ENCODE measurements at places on chromosomes 16 and 17. TPM values are rescaled to one million over a fixed set of nuclear protein-coding genes. Genes with fewer than 3 reads are reported as not detected.

The ZNF423 gene
- total RNA-seq, result 1.0 TPM

The SOCS3 gene
- 112 TPM for total RNA-seq

The PSMD3 gene
- 76.9 TPM for total RNA-seq

The OR2C1 gene
- total RNA-seq, result 0.09 TPM

The KSR1 gene
- total RNA-seq, result 19.2 TPM

The PIGL gene
- total RNA-seq, result 12.1 TPM

The KRT20 gene
- total RNA-seq, result not detected

The TPSG1 gene
- not detected for total RNA-seq

The KRT36 gene
- not detected for total RNA-seq

The DRC3 gene
- total RNA-seq, result 0.55 TPM

The PRSS8 gene
- total RNA-seq, result under 0.01 TPM

The TPSB2 gene
- total RNA-seq, result not detected

The RNF135 gene
- total RNA-seq, result 9.7 TPM

The KANSL1 gene
- total RNA-seq, result 53.2 TPM

The CMTM2 gene
- not detected for total RNA-seq
